ENCODE measurements at places on chromosomes 7 and 10.

- DNase-seq = no peak
Measured at GRCh38 chr7:137968890-137969289, 33.0 kb downstream of the CREB3L2 start.

DNA sequence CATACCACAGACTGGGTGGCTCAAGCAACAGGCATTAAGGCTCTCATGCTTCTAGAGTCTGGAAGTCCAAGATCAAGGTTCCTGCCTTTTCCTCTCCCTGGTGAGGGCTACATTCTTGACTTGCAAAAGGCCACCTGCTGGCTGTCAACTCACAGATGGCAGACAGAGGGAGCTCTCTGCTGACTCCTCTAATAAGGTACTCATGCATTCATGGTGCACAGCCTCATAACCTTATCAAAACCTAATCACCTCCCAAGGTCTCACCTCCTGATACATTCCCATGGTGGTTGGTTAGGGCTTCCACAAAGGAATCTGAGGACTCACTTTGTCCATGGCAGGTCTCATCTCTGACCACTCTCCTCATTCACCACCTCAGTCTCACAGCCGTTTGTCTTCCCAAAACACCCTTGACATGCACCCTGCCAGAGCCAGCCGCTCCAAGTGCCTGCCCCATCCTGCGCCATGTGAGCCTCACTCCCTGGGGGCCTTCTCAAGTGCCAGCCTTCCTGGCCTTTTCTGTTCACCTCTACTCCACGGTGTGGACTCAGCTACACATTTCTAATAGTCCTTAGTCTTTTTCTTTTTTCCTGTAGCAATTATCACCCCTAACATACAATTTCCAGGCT is 400.3 kb upstream of the ADARB2 start:
- no peak for DNase-seq

- no peak for DNase-seq
Measured at GRCh38 chr7:143884969-143885559, 16.9 kb downstream of the TCAF1 start.

DNA sequence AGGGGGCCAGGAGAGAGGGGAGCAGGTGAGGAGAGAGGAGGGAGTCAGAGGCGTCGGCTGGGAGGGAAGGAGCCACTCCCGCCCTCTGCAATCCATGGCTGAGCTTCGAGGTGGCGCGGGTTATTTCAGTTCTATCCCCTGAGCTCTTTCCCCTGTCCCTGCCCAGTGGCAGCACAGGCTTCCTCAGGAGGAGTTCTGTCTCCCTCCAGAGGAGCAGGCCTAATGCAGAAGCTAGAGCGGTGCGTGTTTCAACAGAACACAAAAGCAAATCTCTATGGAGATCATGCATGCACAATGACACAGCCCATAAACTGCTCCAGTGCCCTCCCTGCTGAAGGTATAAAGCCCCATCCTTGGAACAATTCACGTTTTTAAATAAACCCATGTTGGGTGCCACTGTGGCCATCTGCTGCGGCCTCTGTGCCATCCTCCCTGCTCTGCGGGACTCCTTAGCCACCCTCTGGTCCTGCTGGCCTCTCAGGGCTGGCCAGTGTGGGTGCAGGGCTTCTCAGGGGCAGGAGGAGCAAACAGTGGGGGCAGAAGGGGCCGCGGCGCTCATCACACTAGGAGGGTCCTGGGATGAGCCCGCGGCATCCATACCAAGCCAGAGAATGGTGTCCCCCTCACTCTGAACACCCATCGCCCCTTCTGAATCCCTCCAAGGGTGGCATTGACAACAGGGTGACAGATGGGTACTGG is 192.6 kb upstream of the LYZL2 start:
- DNase-seq = no peak

DNA sequence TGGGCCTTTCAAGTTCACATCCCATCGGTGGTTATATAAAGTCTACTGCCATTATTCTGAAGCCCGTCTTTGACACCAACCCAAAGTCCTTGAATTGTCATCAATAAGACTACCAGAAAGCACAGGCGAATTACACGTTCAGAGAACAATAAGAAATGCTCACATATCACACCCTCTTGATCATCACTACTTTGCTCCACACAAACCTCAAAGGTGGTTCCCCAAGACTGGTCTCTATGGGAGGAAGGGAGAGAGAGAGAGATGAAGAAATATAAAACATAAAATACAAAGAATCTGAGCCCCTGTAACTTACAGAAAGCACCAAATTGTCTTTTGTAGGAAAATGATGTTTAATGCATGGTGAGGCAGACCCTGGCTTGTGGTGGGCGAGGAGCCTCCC is 4.4 kb downstream of the HIPK2 start:
- DNase-seq = no peak

DNA sequence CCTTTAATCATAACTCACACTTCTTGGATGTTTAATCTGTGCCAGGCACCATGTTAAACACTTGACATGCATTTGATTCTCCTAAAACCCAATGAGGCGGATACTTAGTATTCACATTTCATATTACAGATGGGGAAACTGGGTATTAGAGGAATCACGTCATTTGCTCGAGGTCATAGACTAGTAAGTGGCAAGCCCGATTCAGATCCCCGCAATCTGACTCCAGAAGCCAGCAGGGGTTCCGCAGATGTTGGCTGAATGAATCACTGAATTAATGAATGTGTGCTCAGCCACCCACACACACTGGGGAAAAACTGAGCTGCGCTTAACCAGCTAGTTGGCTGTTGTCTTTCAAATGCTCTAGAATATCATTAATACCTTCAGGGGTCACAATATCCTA is 22.5 kb upstream of the ENO4 start:
- DNase-seq = no peak

DNA sequence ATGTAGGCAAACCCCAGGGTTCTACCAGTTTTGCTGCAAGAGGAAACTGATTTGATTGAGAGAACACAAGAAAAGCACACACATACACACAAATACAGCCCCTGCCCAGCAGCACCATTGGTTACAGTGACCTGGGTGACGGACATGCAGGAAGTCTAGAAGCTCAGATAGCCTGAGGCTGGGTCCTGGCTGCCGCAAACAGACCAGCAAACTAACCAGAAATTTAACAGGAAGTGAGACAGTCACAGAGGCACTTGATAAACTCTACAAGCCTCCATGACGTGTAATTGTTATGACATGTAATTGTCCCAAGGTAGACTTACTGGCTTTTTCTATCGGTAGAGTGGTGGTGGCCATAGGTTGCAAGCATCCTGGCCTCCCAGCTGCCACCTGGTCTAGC is 58.9 kb downstream of the PRKAR2B start:
- DNase-seq = no peak

DNA sequence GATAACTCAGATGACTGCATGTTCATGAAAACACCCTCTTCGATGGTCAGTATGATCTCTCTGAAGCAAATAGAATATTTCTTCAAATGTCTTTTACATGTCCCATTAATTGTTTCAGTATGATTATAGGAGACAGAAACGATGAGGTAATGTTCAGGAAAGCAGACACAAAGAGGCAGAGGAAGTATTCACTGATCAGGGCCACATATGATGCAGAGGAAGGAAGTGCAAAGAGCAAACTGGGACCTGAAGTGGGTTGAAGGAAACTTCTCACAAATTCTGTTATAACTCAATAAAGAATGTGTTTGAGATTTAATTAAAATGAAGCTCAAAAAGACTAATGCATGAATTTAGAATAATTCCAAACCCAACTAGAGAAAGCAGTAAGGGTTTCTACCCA is 70.5 kb downstream of the TES start:
- DNase-seq = no peak

DNA sequence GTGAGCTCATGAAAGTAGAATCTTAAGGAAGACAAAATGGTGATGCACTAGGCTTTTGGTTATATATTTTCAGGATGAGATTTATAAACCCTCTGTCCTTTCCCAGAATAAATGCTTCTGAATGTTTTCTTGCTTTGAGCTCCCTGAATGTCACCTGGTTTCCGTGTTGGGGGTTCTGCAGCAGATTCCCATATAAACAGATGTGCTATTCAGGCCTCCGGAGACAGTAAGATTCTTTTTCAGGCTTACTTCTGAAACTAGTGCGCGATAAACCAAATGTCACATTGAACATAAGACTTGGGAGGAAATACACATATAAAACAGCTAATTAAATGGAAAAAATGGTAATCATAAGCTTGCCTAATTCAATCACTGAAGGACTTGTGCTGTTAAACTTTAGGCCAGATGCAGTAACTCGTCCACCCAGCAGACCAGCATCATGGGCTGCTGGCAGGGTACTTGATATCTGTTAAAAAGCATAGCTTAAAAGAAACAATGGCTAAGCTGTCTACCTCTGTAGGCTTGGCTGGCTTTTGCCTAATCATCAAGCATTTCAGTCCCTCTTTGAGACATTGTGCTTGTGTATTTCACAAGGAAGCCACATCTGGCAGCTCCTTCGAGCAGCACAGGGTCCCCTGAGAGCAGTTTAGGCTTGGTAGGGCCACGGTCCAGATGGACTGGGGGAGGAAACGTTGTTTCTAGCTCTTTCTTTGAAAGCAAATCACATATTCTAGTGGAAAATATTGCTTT is 281.2 kb upstream of the KIAA1217 start:
- DNase-seq = no peak

DNA sequence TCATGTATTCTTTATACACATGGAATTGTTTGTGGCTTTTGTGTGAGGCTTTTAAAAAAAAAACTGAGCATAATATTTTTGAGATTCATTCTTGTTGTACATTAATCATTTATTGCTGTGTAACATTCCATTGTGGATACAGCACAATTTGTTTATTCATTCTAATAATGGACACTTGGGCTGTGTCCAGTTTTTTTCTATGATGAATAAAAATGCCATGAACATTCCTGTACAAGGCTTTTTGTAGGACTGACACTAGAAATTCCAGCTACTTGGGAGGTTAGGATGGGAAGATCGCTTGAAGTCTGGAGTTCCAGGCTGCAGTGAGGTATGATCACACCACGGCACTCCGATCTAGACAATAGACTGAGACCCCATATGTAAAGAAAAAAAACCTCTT is 254.3 kb upstream of the CACNA2D1 start:
- DNase-seq = no peak

- no peak for DNase-seq
Measured at GRCh38 chr7:31027161-31027965, 24.7 kb upstream of the ADCYAP1R1 start.

GRCh38 chr7:40186586-40186985 is 51.8 kb downstream of the SUGCT start:
- DNase-seq = no peak

GRCh38 chr7:100895956-100896731 is 456 bp upstream of the ACHE start:
- DNase-seq = no peak

GRCh38 chr10:95389982-95390381 is 99.2 kb upstream of the PDLIM1 start:
- no peak for DNase-seq

GRCh38 chr10:58772758-58773157 is 260.1 kb downstream of the BICC1 start:
- DNase-seq = no peak

DNA sequence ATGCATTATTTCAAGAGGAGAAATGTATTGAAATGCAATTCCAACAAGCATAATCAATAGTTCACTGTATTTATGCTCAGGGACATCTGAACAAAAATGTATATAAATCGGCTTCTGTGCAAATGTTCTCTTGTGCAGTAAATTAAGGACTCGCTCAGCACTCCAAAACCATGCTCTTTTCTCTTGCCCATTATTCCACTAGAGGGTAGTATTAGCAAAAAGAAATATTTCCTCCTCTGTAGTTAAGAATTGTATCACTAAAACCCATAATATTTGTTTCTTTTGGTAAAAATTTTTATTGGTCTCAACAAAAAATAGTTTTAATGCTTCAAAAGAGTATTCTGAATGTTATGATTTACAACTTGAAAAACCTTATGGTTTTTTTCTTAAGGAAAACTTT is 803.1 kb downstream of the PCDH15 start:
- no peak for DNase-seq

DNA sequence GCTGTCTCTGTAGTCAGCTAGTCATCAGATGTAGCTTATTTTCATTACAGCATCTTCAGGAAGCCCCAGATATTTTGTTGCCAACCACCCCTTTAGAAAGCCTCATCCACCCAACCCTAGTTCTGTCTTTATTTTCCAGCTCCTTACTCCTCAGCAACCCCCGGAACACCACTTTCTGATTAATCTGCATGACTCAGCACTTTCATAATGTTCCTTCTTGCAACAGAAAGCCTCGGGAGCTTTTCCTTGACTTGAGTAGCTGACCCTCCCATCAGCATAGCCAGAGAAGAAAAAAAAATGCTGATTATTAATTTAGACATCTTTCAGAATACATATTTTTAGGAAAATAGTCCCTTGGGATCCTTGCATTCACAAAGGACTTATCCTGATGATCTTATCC is 244.0 kb upstream of the CXCL12 start:
- no peak for DNase-seq

GRCh38 chr10:107028236-107028635 is 136.3 kb downstream of the SORCS1 start:
- DNase-seq = no peak

GRCh38 chr10:2927958-2928840 is 139.1 kb upstream of the PFKP start:
- peak; percentile 29 for DNase-seq
